CD14-positive monocyte (primary cell): ENCODE measurements at places on chromosomes 6 and 20. TPM values are rescaled to one million over a fixed set of nuclear protein-coding genes. Genes with fewer than 3 reads are reported as not detected.

TTK gene
- polyA plus RNA-seq: not detected

PTK7 gene
- polyA plus RNA-seq: not detected

GMPR gene
- polyA plus RNA-seq: 3.8 TPM

FAM209A gene
- polyA plus RNA-seq: not detected

FRK gene
- polyA plus RNA-seq: not detected

GRCh38 chr20:18904624-18905023 lies 91.0 kb downstream of the SCP2D1 start:
- DNase-seq: no peak
- no peak overlapping the region for H3K27ac ChIP-seq
- H3K36me3 ChIP-seq: no peaks in the 10 kb centered on the region
- no peaks in the 10 kb centered on the region for H3K27me3 ChIP-seq
- H3K4me3 ChIP-seq: no peak overlapping the region

GRCh38 chr20:30486103-30486478 lies 771.4 kb upstream of the DEFB115 start:
- H3K27ac ChIP-seq: no peak overlapping the region
- H3K4me1 ChIP-seq: no peaks in the 10 kb centered on the region
- no peaks in the 10 kb centered on the region for H3K36me3 ChIP-seq
- no peak for DNase-seq
- no peaks in the 10 kb centered on the region for H3K27me3 ChIP-seq

DNA sequence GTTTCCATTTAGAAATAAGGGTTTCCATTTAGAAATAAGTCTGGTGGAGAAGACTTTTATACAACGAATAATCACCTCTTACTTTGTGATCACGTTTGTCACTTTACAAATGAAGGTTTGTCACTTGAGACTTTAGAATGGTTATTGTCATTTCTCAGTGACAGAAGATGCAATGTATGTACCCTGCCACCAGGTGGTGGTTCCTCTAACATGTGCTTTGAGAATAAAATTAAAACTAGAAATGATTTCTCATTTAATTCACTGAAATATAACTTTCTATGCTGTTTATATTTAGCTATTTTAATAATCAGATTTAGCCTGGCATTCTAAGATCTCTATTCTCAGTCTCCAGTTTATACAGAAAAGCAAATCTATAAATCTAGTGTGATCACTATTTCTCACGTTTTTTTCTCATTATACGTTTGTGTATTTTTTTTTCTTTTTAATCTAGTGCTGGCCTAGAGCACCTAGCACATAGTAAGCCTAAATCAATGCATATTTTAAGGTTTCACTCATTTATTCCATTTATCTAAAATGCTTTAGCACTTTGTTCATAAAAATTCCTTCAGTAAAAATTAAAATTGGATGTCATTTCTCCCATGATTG lies 57.4 kb upstream of the TFAP2D start:
- H3K4me3 ChIP-seq: no peak overlapping the region
- no peaks in the 10 kb centered on the region for H3K36me3 ChIP-seq
- DNase-seq: no peak

GRCh38 chr6:135022050-135022697 lies 32.4 kb downstream of the HBS1L start:
- no peaks in the 10 kb centered on the region for H3K27me3 ChIP-seq
- H3K4me3 ChIP-seq: no peak overlapping the region
- H3K36me3 ChIP-seq: peaks cover 2% of the 10 kb centered on the region
- H3K27ac ChIP-seq: no peak overlapping the region
- H3K4me1 ChIP-seq: peaks cover 8% of the 10 kb centered on the region

DNA sequence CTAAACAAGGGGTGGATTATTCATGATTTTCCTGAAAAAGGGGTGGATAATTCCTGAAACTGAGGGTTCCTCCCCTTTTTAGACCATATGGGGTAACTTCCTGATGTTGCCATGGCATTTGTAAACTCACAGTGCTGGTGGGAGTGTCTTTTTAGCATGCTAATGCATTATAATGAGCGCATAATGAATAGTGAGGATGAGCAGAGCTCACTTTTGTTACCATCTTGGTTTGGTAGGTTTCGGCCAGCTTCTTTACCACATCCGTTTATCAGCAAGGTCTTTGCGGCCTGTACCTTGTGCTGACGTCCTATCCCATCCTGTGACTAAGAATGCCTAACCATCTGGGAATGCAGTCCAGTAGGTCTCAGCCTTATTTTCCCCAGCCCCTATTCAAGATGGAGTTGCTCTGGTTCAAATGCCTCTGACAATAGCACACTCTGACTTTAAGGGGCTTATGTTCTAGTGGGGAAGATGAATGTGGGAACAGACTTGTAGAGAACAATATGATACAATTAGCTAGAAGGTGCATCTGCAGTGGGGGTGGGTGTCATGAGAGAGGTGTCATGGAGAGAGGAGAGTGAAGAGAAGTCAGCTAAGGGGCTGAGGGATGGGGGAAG lies 4.2 kb upstream of the GPR31 start:
- no peak overlapping the region for H3K27ac ChIP-seq
- H3K27me3 ChIP-seq: no peaks in the 10 kb centered on the region
- no peaks in the 10 kb centered on the region for H3K36me3 ChIP-seq
- DNase-seq: no peak
- no peak overlapping the region for H3K4me3 ChIP-seq

DNA sequence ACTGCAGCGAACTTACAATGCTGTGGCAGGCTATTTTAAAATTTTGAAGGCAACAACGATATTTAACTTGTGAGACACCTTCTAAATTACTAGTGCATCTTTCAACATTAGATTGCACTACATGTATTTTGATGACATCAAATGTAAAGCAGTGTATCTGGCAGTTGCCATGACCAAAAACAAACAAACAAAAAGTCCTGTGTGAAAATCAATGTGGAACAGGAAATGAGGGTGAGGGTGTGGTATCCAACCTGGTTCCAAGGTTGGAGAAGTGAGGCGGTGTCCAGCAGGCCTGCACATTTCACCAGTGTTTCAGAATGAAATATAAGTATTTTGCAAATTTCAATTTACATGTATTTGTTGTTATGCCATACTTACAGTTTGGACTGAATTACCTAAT lies 112.0 kb downstream of the LAMP5 start:
- peaks cover 14% of the 10 kb centered on the region for H3K27me3 ChIP-seq
- H3K27ac ChIP-seq: no peak overlapping the region
- no peak for DNase-seq

- no peaks in the 10 kb centered on the region for H3K4me1 ChIP-seq
- DNase-seq: no peak
- H3K36me3 ChIP-seq: no peaks in the 10 kb centered on the region
- no peak overlapping the region for H3K27ac ChIP-seq
- H3K27me3 ChIP-seq: no peaks in the 10 kb centered on the region
These were observed 10.8 kb upstream of the GUCA1A start for GRCh38 chr6:42162384-42162783.
